ENCODE measurements at places on chromosomes 6 and 20.

DNA sequence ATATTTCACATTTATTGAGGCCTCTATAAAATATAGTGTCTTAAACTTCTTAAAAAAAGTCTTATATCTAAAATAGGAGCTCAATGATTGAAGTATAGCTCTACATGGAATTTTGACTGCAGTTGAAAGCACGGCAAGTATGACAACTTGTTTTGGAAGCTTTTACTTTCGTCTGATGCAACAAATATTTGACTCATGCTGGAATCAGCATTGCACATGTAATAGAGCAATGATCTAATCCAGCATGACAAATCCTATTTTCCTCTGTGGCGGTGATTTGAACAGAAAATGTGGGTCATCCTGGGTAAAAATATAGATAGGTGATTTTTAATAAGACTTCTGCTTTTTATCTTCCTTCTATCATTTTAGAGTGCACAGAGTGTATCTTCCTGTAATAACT, 111.6 kb downstream of the TINAG start:
- DNase-seq, result no peak

DNA sequence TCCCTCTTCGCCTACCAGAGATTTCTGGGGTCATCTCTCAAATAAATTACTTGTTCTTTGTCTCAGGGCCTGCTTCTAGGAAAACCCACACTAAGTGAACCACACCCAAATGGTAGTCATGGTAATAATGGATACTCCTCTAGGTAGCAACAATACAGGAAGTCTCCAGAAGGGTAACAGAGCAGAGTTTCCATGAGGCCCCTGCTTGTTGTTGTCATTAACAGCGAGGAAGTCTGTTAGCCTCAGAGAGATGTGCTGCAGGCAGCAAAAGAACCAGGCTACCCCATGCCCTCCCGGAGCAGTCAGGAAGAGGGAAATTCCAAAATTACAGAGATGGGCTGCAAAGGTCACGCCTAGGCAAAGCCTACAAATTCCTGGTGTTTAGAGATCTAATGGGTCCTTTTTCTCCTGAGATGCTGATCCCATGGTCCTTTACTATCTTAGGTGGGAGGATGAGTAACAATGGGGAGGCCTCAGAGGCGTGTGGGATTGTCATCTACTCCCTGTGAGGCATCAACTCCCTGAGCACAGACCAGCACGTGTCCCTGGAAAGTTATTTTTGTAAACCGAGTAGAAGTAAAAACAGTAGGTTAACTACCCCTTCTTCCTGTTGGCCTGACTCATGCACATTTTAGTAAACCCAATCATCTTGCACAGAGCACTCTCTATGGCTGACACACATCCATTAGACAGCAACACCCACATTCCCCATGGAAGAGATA, 10.1 kb downstream of the ISM1 start:
- DNase-seq, result no peak

GRCh38 chr20:1377341-1377871, 15.4 kb downstream of the FKBP1A start:
- DNase-seq, result no peak

GRCh38 chr6:163844357-163844756, 429.8 kb downstream of the QKI start:
- DNase-seq, result no peak

- DNase-seq, result peak; percentile 93
Observed at GRCh38 chr20:50308513-50309279, 118.1 kb downstream of the CEBPB start.

DNA sequence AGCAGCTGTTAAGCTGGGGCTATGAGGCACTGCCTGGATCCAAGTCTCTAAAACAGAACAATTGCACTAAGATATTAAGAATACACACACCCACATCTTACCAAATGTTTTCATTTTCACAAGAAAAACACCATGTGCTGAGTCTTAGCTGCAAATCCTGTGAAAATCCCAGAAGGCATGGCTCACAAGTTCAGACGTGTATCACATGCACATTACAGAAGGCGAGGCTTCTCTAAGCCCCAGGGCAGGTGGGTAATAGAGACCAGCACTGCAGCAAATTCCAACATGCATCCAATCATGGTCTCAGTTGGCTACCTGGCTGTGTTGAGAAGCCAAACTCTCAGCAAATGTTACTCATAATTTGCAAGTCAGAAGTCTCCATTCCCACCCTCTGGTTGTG, 16.2 kb upstream of the CST3 start:
- DNase-seq, result no peak

GRCh38 chr20:51953731-51954340, 151.5 kb upstream of the SALL4 start:
- no peak for DNase-seq
